NCI-H2107 (cell line): ENCODE measurements at places on chromosomes 13 and 19.

- peak; percentile 38 for DNase-seq
Observed at GRCh38 chr19:861756-862580, 2.5 kb downstream of the CFD start.

DNA sequence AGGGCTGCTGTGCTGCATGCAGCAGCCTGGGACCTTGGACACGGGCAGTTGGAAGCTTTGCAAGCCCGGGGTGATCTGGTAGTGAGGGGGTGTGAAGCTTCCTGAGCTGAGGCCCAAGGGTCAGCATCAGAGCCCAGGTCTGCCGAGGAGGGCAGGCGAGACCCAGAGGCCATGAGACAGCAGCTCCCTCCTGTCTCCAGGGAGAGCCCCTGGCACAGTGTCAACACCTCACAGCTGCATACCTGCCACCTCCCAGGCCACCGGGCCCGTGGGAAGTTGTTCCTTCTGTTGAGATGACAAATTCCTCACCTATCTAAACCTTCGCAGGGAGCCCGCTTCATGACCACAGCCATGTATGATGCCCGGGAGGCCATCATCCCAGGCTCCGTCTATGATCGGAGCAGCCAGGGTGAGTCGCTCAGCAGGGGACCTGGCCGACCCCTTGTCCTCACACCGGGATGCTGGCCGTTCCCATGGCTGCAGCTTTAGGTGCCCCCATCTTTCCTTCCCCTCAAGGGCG is 32.1 kb downstream of the CERS1 start:
- DNase-seq, result no peak

DNA sequence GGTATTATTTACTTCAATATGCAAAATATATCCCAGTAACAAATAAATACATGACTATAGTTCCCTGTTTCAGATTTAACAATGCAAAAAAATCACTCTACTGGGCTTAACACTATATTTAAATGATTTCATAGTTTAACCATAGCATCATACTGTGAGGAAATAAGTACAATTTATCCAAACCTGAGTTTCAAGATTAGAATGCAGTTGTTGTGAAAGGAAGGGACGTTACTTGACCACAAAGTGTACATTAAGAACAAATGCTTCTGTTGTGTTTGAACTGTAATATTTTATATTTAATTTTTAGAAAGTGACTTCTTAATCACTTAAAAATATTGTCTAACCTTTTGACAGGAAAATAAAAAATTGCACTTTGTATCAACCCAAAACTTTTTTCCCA is 1747.9 kb upstream of the SPRY2 start:
- DNase-seq, result no peak

- no peak for DNase-seq
Observed at GRCh38 chr19:18611327-18612050, 1.2 kb upstream of the TMEM59L start.

GRCh38 chr13:49858178-49858856 is 65.8 kb upstream of the KPNA3 start:
- DNase-seq, result no peak

DNA sequence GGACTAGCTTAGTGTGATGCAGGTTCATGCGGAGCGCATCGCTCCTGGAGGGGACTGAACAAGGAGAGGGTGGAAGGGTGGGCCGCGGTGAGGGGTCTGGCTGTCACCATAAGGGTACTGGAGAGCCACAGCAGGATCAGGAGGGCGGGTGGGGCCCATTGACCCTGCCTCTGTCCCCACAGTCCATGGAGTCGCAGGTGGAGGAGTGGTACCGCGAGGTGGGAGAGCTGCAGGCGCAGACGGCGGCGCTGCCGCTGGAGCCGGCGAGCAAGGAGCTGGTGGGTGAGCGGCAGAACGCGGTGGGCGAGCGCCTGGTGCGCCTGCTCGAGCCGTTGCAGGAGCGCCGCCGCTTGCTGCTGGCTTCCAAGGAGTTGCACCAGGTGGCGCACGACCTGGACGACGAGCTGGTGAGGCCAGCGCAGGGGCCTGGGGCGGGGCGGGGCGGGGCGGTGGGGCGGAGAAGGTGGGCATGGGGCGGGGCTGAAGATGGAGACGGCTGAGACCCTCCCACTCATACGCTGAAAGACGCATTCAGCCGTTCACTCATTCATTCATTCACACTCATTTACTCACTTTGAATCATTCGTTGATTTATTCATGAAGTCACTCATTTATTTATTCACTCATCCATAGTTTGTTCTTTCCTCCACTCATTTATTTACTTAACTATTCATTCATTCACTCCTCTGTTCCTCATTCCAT is 27.5 kb upstream of the SHKBP1 start:
- no peak for DNase-seq

- no peak for DNase-seq
Observed at GRCh38 chr19:10762656-10763055, 44.8 kb downstream of the DNM2 start.

- DNase-seq, result no peak
Observed at GRCh38 chr19:6887316-6887715, at the start of gene ADGRE1. Gene ADGRE1, plus strand, starts transcription at chr19:6887579. Its CDS starts 30 bp downstream, at chr19:6887609.

DNA sequence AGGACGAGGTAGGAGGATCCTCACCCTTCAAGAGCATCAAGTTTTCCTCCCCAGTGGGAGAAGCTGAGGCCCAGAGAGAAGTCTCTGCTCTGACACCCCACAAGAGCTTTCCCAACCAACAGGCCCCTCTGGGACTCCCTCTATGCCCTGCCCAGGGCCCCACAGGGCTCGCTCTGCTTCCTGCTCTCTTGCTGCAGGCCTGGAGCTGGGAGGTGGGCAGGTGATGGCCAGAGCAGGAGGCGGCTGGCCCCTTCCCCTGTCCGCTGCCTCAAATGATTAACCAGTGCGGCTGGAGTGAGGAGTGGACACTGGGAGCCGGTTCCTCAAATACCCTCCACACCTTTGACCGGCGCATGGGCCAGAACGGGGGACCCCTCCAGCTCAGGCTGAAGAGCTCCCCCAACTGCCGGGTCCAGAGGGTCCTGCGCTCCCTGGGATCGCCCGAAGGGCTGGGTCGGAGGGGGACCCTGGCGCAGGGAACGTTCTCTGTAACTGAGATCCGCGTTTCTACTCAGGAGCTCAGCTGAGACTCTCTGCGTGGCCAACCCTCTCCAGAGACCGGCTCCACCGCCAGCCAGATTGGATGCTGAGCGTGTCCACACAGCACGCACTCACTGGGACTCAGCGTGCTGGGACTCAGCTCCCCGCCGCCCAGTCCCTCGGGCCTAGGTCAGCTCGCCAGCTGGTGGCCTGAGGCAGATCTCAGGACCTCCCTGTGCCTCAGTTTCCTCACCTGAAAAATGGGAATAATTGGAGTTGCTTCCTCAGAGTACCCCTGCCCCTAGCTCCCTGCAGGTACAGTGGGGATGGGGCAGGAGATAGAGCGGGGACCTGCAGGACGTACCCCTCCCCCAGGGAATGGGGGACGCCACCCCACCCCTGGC is 6.7 kb upstream of the ONECUT3 start:
- no peak for DNase-seq

DNA sequence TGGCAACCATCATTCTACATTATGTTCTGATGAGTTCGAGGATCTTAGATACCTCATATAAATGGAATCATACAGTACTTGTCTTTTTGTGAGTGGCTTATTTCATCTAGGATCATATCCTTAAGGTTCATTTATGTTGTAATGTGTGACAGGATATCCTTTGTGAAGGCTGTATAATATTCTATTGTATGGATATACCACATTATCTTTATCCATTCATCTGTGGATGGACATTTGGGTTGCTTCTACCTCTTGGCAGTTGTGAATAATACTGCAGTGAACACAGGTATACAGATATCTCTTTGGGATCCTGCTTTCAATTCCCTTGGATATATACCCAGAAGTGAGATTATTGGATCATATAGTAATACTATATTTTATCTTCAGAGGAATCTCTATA is 33.2 kb upstream of the RFC3 start:
- DNase-seq, result no peak

- DNase-seq, result no peak
Observed at GRCh38 chr19:28977826-28978225, 235.1 kb downstream of the UQCRFS1 start.

DNA sequence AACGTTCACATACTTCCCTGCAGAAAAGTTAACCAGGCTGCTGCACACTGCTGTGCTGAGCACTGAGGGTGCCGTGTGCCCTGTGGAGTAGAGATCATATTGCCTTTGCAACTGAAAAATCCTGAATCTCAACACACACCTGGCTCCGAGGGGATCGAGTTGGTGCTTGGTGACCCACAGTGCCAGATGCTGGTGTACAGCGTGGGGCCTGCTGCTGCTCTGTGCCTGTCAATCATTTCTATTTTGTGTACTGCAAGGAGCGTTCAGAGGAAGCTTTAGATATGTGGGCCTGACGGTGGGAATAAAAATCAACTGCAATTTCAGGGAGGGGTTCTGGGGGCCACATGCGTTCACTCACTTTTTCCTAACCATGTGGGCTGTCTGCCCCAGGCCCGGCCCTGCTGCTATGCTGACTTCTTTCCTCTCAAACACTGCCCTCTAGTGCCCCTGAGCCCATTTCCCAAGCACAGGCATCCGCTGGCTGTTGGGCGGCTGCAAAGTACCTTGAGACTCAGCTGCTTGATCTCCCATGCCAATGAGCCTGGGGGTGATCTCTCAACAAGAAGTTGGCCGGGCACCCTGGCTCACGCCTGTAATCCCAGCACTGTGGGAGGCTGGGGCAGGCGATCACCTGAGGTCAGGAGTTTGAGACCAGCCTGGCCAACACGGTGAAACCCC is 9.7 kb upstream of the LENG8 start:
- DNase-seq, result no peak

DNA sequence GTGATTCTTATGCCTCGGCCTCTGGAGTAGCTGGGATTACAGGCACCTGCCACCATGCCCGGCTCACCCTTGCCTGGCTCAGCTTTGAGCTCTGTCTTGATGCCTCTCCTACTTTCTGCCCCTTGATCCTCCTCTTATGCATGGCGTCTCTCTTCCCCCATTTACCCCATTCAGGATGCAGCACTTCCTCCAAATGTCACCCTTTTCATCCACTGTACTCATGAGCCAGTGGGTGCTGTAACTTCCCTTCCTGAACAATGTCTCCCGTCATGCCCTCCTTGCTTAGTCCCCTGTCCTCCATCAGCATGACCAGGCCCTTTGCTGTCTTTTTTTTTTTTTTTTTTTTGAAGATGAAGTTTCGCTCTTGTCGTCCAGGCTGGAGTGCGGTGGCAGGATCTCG is 3.4 kb upstream of the SIGLEC9 start:
- DNase-seq, result no peak

DNA sequence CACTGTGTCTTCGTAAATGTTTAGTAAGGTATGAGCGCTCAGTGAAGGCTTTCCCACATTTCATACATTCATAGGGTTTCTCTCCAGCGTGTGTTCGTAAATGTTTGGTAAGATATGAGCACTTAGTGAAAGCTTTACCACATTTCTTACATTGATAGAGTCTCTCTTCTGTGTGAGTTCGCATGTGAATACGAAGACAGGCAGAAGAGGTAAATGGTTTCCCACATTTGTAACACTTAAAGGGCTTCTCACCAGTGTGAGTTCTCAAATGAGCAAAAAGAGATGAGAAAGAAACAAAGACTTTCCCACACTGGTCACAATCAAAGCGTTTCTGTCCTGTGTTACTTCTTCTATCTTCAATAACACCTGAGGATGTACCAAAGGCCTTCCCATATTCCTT is 31.3 kb downstream of the ZNF560 start:
- no peak for DNase-seq

DNA sequence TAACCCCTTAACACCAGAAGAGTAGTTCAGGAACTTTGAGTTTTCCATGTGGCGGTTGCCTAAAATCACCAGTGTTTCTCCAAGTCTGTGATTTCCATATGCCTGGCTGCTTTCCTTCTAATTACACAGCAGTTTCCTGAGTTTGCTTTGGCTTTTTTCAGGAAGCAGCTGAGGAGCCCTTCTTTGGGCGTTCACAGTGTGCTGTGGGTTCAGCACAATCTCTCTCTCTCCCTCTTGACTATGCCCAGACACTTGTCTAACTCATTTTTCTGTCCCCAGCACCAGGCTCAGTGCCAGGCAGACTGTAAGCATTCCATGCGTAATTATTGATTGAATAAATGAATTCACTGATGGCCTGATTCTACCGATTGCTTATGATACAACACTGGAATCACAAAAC is 19.7 kb downstream of the SCEL start:
- DNase-seq, result no peak

GRCh38 chr19:14487370-14488125 is 8.4 kb downstream of the GIPC1 start:
- DNase-seq, result no peak

DNA sequence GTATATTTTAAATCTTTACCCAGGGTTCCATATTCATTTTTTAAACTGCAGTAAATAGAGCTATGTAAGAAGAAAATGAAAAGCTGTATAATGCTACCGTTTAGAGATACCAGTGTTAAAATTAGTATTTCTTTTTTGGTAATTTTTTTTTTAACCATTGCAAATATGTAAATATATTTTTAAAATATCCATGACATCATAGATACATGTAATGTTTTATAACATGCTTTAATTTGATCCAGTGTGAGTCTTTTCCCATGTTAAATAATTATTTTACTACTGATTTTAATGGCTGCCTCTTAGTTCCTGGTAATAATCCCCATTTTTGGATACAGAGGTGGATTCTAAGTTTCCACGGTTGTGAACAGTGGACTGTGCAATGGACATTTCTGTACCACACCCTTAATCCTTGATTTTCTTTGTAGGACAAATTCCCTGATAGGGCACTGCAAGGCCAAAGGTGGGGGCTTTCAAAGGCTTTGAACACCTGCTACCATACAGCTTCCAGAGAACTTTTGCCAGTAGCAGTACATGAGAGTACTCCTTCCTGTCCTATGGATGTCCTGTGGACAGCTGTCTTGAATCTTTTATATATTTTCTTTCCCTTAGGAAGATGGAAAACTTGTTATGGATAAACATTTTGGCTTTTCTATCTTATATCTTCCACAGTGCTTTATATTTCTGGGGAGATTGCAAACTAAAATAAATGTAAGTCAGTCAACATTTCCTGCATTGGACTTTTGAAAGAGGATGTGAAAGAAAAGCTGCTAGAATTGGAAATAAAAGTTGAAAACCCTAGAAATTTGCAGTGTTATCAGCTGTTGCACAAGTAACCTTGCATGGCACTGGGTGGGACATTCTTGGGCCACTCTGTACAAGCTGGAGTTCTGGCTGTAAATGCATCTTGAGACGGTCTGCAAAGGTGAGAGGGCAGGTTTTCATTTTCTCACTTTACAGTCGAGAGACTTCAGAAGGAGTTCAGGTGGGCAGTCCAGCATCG is 46.8 kb downstream of the ARHGEF7 start:
- DNase-seq, result no peak

DNA sequence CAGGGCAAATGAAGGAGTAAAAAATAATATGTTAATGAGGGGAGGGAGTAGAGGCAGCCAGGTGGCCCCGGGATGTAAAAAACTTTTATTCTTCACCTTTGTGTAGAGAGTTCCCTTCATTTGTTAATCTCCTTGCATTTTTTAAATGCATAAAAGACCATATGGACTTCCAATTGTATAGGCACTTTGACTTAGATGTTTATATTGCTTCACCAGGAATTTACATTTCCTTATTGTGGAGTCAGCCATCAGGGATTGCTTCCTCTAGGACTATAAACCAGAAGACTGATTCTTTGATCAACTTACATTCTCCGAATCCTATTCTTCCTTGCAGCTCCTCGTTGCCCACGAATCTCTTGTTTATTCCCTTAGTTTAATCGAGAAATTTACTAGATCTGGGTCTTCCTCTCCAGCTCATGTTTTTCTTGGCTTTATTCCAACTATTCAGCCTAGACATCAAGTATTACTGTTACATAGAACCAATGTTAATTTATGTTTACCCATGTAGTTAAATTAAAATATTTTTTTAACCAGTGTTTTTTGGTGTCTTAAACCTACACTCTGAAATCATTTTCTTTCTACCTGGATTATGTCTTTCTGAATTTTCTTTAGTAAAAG is 1187.0 kb upstream of the SLC10A2 start:
- DNase-seq, result no peak
